Midbrain (tissue), 1 donor: ENCODE measurements at places on chromosomes 11 and 22.

GRCh38 chr11:46541593-46542371 is 52.0 kb downstream of the AMBRA1 start:
- peak; percentile 29 for DNase-seq

DNA sequence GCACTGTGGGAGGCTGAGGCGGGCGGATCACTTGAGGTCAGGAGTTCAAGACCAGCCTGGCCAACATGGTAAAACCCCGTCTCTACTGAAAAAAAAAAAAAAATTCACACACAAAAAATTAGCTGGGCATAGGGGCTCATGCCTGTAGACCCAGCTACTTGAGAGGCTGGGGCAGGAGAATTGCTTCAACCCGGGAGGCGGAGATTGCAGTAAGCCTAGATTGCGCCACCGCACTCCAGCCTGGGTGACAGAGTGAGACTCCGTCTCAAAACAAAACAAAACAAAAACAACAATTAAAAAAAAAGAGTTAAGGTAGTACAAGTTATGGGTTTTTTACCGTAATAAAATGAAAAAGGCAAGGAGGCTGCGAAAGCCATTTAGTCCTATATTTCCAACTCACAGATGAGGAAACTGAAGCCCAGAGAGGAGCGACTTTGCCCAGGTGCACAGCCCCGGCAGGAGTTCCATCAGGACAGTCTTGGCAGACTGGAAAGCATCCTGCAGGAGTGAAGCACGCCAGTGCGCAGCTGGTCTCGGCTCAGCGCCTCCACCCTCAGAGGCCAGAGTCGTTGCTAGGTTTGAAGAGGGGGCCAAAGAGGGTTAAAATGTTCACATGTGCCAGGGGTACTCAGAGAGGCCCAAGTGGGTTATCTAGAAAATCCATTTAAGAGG is 3.8 kb upstream of the FADS3 start:
- no peak for DNase-seq

- no peak for DNase-seq
Observed at GRCh38 chr22:24338726-24339451, 68.3 kb downstream of the SPECC1L start.

GRCh38 chr11:14789879-14790484 is 102.0 kb downstream of the CYP2R1 start:
- peak; percentile 23 for DNase-seq

- DNase-seq, result no peak
Observed at GRCh38 chr22:44369293-44369661, 56.5 kb upstream of the SHISAL1 start.
